ENCODE measurements at places on chromosomes 2 and 18. TPM values are rescaled to one million over a fixed set of nuclear protein-coding genes. Genes with fewer than 3 reads are reported as not detected.

DNA sequence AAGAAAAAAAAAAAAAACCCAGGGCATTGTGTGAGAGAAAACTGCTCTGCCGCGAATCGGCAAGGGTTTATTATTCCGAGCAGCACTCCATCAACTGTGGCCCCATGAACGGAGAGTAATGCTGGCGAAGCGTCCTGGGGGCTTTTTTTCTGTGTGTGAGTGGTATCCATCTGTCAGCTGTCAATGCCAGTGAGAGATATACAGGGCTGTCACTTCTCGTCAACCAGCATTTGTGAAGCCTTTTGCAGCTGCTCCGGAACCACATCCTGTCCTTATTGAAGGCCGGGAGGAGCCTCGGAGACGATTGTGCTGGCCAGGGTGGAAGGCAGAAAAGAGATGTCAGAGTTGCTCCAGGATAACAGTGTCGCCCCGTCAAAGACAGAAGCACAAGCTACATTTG, 356.9 kb upstream of the SMIM21 start:
- no peak for DNase-seq

SCYGR6 gene
- not detected for total RNA-seq

GRCh38 chr18:51537487-51537886, 340.0 kb upstream of the MEX3C start:
- no peak for DNase-seq

DNA sequence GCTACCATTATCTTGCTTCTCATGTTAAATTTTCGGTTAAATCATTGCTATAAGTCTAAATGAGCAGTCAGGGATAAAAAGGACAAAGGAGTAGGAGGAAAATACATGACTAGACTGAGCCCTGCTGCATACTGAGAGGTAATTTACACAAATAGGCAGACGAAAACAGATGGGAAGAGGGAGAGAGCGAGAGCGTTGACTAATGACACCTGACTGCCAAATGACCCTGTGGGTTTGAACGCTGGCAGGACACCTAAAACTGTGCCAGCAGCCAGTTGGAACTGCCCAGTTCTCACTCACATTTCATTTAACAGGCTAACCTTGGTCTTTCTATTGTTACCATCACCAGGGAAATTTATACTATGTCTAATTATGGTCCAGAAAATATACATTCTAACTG, 978.2 kb downstream of the CPS1 start:
- DNase-seq: no peak

RAPGEF4 gene
- total RNA-seq: 15.4 TPM

- no peak for DNase-seq
These were observed 38.2 kb downstream of the EFEMP1 start for GRCh38 chr2:55885127-55885943.

Measured in omental fat pad (tissue), 4 donors.